ENCODE measurements at places on chromosomes 5 and 9. TPM values are rescaled to one million over a fixed set of nuclear protein-coding genes. Genes with fewer than 3 reads are reported as not detected.

AMBP gene
- total RNA-seq, result 307 TPM

- H3K4me1 ChIP-seq, result peaks cover 19% of the 10 kb centered on the region
- peak; percentile 91 for DNase-seq
- H3K27ac ChIP-seq, result peak overlapping the region; percentile 88
- no peaks in the 10 kb centered on the region for H3K27me3 ChIP-seq
Observed at GRCh38 chr5:108727651-108728565, 19.8 kb upstream of the FER start.

DNA sequence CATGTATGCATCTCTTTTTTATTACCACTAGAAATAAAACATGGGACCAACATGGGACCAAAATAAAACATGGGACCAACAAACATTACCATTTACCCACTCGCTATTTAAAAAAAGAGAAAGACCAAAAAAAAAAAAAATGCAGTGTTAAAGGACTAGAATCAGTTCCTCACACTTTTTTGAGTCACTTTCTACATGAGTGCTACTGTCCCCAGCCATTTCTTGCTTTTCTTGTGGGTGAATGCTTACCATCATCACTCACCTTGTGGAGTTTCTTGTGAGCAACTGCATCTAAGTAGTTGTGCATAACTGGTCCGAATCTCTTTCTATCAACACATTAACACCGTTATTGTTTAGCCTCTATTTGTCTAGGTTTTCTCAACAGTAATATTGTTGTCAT lies 493.6 kb upstream of the RIOK2 start:
- no peaks in the 10 kb centered on the region for H3K4me1 ChIP-seq
- DNase-seq, result no peak
- no peaks in the 10 kb centered on the region for H3K27me3 ChIP-seq

DNA sequence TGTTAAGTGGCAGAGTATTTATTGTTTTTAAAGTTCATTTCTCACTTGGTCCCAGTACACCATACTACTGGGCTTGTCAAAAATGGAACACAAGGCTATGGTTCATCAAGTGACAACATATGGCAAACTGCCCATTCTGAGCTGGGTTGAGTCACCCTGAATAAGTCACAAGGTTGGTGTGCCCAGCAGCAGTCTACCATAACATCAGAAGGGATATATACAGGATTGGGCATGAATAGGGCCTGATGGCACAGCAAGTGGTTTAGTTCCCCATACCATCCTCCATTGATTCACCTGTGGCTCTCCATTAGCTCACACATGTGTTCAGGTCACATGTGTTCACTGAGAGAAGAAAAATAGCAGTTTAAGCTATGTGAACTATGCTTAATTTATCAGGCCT lies 249.8 kb upstream of the PRDM9 start:
- H3K4me1 ChIP-seq, result no peaks in the 10 kb centered on the region
- no peaks in the 10 kb centered on the region for H3K36me3 ChIP-seq
- H3K27ac ChIP-seq, result no peak overlapping the region
- no peak for DNase-seq

GRCh38 chr5:122295138-122295537 lies 16.9 kb upstream of the SNCAIP start:
- H3K27ac ChIP-seq, result no peak overlapping the region
- no peaks in the 10 kb centered on the region for H3K4me1 ChIP-seq
- no peaks in the 10 kb centered on the region for H3K27me3 ChIP-seq
- H3K36me3 ChIP-seq, result no peaks in the 10 kb centered on the region
- no peak overlapping the region for H3K4me3 ChIP-seq

GABRA1 gene
- total RNA-seq, result not detected

DNA sequence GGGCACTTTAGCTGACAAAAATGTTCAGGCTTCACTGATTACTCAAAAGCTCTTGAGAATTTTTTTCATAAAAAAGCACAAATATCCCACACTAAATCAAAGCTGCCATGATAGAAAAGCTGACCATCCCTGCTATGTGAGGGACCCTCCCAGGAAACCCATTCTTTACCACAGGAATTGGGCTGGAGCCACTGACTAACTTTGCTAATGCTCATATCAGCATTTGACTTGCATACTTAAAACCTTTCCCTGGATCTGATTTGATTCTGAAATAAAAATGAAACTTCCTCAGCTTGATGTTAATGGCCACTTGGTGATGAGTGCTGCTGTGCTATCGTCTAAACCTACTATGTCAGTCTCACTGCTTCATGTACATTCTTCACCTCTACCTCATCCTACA lies 243.6 kb downstream of the PRELID2 start:
- no peak for DNase-seq
- no peaks in the 10 kb centered on the region for H3K27me3 ChIP-seq
- no peak overlapping the region for H3K4me3 ChIP-seq
- H3K36me3 ChIP-seq, result no peaks in the 10 kb centered on the region
- H3K27ac ChIP-seq, result no peak overlapping the region

DNA sequence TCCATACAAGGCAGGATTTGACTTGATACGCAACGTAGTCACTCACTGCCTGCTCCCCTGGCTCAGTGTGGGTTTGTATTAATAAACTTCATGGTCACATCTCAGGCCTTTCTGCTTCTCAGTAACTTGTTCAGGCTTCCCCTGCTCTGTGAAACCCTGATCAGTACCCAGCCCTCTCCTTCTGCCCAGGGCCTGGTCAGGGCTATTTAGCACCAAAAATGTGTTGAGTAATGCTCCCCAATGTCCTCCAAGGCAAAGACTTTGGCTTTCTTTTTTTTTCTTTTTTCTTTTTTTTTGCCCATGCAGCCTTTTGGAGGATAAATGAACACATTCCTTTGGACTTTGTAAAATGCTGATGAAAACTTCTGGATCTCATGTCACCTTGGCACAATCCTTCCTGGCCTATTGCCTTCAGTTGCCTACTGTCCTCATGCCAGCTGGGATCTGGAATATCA lies 399.2 kb upstream of the KLF4 start:
- H3K4me1 ChIP-seq, result no peaks in the 10 kb centered on the region
- no peaks in the 10 kb centered on the region for H3K36me3 ChIP-seq
- no peak for DNase-seq
- no peak overlapping the region for H3K27ac ChIP-seq

DNA sequence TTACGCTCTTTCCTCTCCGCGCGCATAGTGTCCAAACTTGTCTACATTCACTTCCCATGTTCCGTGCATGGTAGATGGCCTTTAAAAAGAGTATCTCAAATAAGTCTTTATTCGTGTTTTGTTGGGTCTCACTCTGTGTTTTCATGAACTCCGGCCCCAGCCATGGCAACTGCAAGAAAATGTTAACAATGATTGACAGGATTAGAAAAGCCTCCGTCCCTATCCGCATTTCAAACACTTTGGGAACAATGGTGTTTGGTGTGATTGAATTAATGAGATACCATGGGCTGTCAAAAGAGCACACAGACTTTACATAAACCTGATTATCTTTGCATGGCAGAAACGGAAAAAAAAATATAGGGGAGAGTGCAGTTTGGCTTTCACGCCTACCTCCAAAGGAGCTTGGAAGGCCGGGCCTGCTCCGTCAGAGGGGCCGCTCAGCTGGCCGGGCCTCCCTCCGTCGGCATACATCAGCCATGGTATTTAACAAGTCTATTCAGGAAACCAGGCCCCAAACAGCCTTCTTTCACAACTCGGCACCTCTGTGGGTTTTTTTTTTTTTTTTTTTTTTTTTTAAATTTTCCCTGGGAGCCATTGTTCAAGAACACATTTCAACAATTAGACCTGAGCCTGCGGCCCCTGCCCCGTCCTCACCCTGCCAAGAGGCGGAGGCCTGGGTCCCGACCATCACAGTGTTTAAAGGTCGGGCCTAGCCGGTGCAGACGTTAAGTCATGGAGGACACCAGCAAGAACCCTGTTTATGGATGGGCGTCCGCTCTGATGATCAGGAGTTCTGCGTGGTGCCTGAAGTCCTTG lies 323.8 kb upstream of the IRX4 start:
- H3K36me3 ChIP-seq, result no peaks in the 10 kb centered on the region
- no peak overlapping the region for H3K4me3 ChIP-seq
- H3K4me1 ChIP-seq, result no peaks in the 10 kb centered on the region
- H3K27ac ChIP-seq, result no peak overlapping the region

MSMP gene
- total RNA-seq, result not detected

DNA sequence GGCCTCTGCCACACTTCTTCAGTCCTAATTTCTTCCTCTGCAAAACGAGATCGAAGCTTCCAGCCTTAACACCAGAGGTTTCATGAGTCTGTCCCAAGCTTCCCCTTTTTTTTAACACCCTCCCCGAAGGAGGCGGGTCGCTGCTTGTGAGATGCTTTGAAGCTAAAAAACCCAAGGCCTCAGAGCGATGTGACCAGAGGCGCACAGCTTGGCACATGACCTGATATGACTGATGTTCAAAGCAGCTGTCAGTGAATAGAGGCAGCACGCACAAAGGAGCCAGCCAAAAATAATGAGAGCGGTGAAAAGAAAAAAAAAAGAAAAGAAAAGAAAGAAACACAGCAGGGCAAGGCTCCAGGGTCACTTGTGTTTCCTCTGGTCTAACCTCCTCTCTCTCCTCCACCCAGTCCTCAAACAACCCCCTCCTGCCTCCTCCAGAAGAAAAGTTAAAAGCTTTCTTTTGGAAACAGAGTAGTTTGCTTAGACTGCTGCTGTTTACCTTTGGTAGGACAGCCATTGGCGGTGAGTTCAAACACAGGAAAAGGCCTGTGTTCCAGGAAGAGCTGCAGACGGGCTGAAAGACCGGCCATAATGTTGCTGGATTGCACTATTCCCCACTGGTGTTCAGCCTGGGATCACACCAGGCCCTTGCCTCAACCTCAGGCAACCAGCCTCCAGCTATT lies 10.9 kb upstream of the ZNF366 start:
- no peak overlapping the region for H3K4me3 ChIP-seq
- peaks cover 21% of the 10 kb centered on the region for H3K4me1 ChIP-seq
- H3K27ac ChIP-seq, result no peak overlapping the region
- no peaks in the 10 kb centered on the region for H3K36me3 ChIP-seq

GRCh38 chr5:92418341-92418740 lies 1035.2 kb upstream of the ARRDC3 start:
- H3K36me3 ChIP-seq, result no peaks in the 10 kb centered on the region
- H3K4me1 ChIP-seq, result no peaks in the 10 kb centered on the region
- no peak for DNase-seq
- no peak overlapping the region for H3K4me3 ChIP-seq
- H3K27ac ChIP-seq, result no peak overlapping the region

DNA sequence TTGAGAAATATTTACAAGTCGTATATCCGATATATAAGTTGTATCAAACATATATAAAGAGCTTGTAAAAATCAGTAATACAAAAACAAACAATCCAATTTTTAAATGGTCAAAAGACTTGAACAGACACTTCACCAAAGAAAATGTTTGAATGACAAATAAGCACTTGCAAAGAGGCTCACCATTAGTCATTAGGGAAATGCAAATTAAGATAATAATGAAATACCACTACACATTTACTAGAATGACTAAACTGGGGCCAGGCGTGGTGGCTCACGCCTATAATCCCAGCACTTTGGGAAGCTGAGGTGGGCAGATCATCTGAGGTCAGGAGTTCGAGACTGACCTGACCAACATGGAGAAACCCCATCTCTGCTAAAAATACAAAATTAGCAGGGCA lies 134.6 kb upstream of the HAND1 start:
- H3K4me3 ChIP-seq, result no peak overlapping the region
- no peak for DNase-seq
- H3K4me1 ChIP-seq, result peaks cover 16% of the 10 kb centered on the region
- peaks cover 5% of the 10 kb centered on the region for H3K27me3 ChIP-seq
- H3K27ac ChIP-seq, result no peak overlapping the region
- no peaks in the 10 kb centered on the region for H3K36me3 ChIP-seq

SHISAL2B gene
- 9.9 TPM for total RNA-seq

CRB2 gene
- total RNA-seq, result under 0.01 TPM

GRCh38 chr5:17343675-17344074 lies 126.2 kb downstream of the BASP1 start:
- H3K4me1 ChIP-seq, result no peaks in the 10 kb centered on the region
- H3K27me3 ChIP-seq, result no peaks in the 10 kb centered on the region
- H3K36me3 ChIP-seq, result no peaks in the 10 kb centered on the region
- no peak overlapping the region for H3K4me3 ChIP-seq
- no peak overlapping the region for H3K27ac ChIP-seq
- DNase-seq, result no peak

- no peaks in the 10 kb centered on the region for H3K36me3 ChIP-seq
- no peak for DNase-seq
- H3K4me3 ChIP-seq, result no peak overlapping the region
- no peaks in the 10 kb centered on the region for H3K27me3 ChIP-seq
- H3K27ac ChIP-seq, result no peak overlapping the region
Observed at GRCh38 chr5:149437391-149438040, 58.4 kb upstream of the IL17B start.

RNF183 gene
- total RNA-seq, result not detected

ADAMTS16 gene
- 1.8 TPM for total RNA-seq

IFNA21 gene
- not detected for total RNA-seq

FLT4 gene
- total RNA-seq, result 6.3 TPM

- no peak overlapping the region for H3K4me3 ChIP-seq
- no peaks in the 10 kb centered on the region for H3K27me3 ChIP-seq
Observed at GRCh38 chr9:137268538-137269201, 8.9 kb upstream of the TOR4A start.

GRCh38 chr5:44538797-44539601 lies 149.8 kb upstream of the FGF10 start:
- H3K27me3 ChIP-seq, result no peaks in the 10 kb centered on the region
- no peak overlapping the region for H3K4me3 ChIP-seq
- no peaks in the 10 kb centered on the region for H3K36me3 ChIP-seq
- H3K27ac ChIP-seq, result no peak overlapping the region
- no peaks in the 10 kb centered on the region for H3K4me1 ChIP-seq

- DNase-seq, result no peak
- no peaks in the 10 kb centered on the region for H3K27me3 ChIP-seq
- H3K27ac ChIP-seq, result no peak overlapping the region
- H3K36me3 ChIP-seq, result no peaks in the 10 kb centered on the region
- no peak overlapping the region for H3K4me3 ChIP-seq
Observed at GRCh38 chr5:65394087-65394486, 87.6 kb downstream of the ADAMTS6 start.

DNA sequence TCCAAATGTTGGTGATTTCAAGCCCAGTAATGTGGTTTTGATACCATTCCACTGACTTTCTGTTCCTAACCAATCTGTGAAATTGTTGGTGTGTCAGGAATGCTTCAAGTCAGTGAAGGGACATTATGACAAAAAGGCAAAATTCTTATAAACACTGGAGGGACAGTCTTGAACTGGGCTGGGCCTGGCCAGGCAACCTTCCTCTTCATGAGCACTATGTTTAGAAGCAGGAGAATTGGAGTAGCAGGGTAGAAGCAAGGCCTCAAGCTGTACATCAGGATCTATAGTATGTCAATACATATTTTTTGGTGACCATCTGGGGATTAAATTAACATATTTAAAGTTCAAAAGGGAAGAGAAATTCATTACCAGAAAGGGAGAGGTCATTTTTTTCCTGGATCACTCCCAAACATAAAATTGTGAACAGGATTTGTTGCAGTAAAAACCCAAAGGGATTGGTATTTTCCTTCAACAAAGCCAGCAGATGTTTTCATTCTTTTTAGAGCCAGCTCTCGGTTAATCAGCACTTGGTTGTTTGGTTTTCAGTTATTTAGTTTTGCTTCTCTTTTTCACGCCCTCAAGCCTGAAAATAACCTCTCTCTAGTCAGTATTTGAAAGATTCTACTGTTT lies 77.9 kb upstream of the PIK3R1 start:
- H3K27me3 ChIP-seq, result no peaks in the 10 kb centered on the region
- H3K4me3 ChIP-seq, result no peak overlapping the region
- DNase-seq, result no peak
- H3K36me3 ChIP-seq, result no peaks in the 10 kb centered on the region
- H3K27ac ChIP-seq, result no peak overlapping the region

Data from body of pancreas (tissue), 4 donors.